ENCODE measurements at places on chromosomes 3 and 15. TPM values are rescaled to one million over a fixed set of nuclear protein-coding genes. Genes with fewer than 3 reads are reported as not detected.

DNA sequence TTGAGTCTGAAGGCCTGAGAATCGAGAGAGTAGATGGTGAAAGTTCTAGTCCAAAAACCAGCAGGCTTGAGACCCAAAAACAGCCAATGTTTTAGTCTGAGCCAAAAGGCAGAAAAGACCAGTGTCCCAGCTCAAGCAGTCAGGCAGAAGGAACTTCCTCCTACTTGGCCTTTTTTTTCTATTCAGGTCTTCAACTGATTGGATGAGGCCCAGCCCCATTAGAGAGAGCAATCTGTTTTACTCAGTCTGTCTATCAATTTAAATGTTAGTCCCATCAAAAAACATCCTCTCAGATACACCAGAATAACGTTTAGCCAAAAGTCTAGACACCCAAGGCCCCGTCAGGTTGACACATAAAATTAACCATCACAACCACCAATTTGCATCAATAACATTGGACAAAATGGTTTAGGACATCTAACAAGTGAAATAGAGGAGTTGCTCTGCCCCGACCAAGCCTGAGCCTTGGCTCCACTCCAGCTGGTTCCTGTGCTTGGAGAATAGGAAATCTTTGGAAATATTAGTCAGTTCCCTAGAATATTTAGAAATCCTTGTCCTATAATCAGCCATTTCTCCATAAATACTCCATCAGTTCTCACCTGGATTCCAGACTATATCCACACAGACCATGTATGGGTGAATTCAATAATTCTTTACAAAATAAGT is 51.4 kb upstream of the LIPC start:
- no peak for DNase-seq

- DNase-seq: peak; percentile 39
Observed at GRCh38 chr3:129606636-129607390, at the start of gene PLXND1. PLXND1 (minus strand) TSS chr3:129606676; CDS start chr3:129606639, 37 bp downstream.

DNA sequence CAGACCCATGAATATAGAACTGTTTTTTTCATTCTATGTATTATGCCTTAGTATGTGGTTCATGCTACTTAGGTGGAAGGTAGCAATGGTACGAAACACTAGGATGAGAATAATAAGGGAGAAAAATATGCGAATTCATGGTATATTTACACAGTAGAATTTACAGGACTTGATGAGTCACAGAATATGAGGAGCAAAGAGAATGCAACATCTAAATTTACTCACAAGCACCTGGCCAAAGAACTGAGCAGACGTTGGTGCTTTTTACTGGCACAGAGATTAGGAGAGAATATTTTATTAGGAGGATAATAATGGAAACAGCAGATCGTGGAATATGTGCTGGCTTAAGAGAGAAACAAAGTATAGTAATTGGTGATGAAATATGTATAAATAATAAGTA is 785.4 kb upstream of the ROBO1 start:
- no peak for DNase-seq

DNA sequence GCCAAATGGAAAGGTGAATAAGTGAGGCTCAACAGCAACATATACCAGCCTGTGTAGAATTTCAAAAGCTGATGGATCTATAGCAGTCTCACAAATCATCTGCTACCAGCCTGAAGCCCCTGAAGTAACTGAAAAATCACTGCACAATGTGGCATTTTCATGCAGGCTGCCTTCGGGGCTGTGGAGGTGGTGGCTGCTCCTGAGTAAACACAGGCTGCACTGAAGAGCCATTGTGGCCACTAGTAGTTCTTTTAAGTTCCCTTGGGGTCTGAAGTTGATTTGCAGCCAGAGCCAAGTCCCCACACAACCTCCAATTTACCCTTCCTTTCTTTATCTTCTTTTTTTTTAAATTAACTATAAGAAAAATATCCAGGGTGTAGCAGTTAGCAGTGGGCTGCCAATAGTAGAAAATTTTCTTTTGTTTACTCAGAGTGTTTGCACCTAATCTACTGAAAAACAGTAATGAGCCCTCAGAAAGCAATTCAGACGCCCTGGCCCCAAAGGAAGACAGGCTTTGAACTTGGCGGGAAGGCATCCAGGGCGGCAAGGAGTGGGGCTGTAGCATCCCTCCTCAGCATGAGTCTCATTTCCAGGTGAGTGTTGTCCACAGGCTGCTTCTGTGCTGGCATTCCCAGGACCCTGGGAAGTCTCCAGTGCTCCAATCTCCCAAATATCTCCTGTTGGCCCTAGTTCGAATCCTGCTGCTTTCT is 13.3 kb upstream of the SUSD5 start:
- DNase-seq: no peak

Gene IREB2
- total RNA-seq: 23.6 TPM

Measured in IMR-90 (cell line).